ENCODE measurements at places on chromosomes 5 and 9.
A peak's percentile ranks its signal among the peaks of the same experiment; 100 is the strongest.

- DNase-seq: no peak
Observed at GRCh38 chr5:6365142-6365976, 13.0 kb downstream of the MED10 start.

- peak; percentile 19 for DNase-seq
Observed at GRCh38 chr9:97502222-97502983, 937 bp downstream of the TMOD1 start.

- DNase-seq: no peak
Observed at GRCh38 chr5:9533562-9534364, 12.1 kb downstream of the SEMA5A start.

DNA sequence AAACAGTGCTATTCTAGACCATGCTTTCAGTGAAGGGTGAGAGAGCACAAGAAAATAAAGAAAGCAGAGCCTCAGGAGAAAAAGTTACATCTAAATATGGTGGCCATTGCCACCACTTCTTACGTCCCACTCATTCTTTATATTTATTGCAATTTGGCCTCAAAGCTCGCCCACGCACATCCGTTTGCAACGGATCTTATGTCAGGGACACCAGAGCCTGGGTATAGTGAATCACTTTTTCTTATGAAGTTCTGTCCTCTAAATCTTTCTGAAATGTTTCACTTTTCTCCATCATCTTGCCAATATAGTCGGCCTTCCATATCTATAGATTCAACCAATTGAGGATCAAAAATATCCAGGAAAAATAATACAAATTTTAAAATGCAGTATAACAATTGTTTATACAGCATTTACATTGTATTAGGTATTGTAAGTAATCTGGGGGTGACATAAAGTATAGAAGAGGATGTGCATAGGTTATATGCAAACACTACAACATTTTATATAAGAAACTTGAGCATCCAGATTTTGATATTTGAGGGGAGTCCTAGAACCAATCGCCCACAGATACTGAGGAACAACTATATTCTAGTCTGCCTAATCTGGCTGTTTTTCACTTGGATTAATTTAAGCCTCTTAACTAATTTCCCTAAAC is 35.2 kb downstream of the GOLPH3 start:
- DNase-seq: no peak

GRCh38 chr5:77310494-77311213 is 100.2 kb downstream of the PDE8B start:
- no peak for DNase-seq

DNA sequence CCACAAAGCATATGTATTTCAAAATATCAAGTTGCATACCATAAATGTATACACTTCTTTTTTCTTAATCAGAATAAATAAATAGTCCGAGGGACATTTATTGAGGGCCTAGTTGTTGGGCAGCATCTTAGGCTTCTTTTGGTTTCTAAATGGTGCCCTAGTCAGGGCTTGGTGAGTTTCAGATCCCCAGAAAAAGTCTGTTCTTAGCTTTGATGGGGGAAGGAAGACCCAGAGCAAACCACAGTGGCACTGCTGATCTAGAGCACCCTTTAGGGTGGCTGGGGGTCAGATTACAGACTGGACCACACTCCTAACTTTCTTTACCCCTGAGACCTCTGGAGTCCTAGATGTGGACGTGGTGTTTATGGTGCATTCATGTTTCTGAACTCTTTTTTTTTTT is 97.8 kb downstream of the C9orf152 start:
- DNase-seq: no peak

DNA sequence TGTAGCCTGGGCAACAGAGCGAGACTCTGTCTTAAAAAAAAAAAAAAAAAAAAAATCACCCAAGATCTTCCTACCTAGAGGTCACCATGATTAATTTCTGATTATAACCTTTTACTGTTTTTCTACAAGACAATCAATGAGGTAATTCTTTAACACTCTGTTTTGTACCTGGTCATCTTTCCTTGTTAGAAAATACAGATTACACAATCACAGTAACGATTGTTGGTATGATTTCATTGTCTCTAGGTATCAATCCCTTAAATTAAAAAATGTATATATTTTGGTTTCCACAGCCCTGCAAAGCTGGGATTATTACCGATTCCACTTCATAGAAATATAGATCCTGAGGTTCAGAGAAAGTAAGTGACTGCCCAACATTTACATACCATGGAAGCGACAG is 8.3 kb upstream of the ATG10 start:
- no peak for DNase-seq

GRCh38 chr9:36141288-36141687 is 4.8 kb downstream of the GLIPR2 start:
- DNase-seq: no peak

DNA sequence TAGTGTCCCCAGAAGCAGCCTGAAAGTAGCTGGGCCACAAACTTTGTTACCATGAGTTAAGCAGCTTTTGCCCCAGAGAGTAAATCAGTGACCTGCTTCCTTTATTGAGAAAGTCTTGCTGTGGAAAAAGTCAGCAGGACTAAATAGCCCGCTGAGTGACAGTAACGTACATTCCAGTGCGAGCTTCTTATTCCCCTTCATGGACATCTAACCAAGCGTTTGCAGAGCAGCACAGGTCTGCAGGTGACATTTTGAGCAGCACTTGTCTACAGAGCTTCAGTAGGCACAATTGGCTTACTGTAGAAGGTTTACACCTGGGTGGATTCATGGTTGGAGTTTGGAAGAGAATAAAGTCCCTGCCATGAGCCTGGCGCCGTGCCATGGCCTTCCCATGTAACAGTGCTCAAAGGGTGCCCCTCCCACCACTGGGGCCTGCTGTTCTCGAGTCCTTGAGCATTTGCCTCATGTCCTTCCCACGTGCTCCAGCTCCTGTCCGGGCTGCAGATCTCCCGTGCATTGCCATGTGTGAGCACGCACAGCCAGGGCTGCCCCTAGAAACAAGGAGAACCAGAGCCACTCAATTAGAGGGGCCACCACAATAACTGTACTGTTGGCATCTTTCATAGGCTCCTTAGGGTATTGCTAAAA is 41.3 kb upstream of the GRHPR start:
- no peak for DNase-seq

DNA sequence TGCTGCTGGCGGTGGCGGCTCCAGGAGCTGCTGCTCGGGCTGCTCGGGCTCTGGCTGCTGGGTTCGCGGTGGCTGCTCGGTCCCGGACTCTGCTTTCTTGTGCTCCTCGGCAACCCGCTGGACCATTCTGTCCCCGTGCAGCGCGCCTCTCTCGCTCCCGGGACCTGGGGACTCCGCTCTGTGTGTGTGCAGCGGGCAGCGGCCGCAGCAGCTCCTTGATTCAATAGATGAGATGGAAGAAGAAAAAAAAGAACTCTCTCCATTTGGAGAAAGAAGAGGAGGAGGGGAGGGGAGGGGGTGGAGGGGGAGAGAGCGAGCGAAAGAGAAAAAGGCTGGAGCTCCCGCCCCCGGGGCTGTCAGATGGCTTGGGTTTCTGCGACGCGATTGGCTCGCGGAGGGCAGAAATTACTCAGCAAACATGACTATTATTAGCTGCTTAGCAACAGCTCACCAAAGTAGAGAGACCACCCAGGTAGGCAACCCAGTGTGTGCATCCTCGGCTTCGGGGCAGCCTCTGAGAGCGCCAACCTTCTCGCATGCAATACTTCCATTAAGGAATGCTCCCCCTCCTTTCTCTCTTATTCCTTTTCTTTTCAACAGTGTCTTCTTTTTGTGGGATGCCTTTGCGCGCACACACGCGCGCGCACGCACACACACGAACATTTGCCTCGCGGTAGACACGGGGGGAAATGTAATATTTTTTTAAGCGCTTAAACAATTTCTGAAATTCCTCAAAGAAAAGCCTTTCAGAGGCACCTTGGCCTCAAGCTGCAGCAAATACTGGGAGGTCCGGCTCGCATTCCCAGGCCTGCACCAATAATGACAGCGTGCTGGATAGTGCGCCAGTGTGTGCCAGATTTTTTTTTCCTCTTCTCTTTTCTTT is 7.6 kb downstream of the PTCH1 start:
- no peak for DNase-seq

DNA sequence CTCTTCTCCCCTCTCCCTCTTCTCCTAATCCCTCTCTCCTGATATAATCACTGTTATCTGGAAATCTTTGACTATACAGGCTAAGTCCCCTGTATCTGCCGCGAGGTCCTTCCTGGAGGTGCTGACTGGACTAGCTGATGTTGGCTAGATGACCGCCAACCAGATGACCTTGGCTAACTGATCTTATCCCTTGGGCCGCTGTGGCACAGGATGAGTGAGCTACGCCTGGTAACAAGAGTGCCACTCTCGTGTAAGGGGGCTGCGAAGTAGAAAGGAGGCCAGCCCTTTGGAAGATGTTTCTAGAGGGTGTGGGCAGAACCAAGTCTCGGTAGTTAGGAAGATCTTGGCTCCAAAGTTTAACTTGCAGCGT is 345 bp upstream of the PRRC1 start:
- no peak for DNase-seq

GRCh38 chr5:151238303-151238741 is 14.4 kb upstream of the CCDC69 start:
- no peak for DNase-seq

DNA sequence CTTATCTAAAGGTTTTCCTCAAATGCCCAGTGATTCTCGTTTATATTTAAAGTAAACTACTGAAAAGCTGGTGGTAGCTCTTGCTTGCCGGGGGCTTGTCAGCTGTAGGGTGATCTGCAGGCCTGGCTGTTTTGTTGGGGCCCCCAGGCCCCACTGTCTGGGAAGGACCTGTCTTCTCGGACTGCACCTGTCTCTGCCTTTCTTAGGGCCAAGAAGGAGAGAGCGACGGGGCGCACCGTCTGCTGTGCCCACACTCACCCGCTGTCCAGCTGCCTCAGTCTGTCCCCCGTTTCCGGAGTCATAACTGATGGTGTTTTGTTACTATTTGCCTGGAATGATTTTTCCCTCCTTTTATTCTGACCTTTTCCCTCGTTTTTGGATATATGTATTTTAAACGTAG is 94.1 kb upstream of the CACNA1B start:
- DNase-seq: no peak

DNA sequence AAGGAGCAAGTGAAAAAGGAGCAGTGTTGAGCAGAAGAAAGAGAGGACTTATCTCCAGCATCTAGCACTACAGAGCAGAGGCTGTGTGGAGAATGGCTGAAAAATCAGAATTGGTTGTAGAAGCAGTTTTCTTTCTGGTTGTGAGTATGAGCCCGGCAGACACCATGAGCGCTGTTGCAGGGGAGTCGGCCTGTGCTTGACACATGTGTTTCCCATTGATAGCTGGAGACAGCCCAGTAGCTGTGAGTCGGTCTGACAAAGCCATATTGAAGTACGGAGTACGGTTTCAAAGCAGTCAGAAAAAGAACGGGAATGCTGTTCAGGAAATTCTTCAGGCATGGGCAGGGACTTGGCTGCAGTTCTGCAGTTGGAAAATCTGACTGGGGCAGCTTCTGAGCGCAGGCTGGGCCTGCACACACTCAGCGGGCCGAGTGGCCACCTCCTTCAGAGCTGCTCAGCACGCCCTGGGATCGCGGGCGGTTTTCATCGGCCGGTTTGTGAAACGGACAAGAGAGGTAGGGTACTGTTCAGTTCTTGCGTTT is at the start of gene SGCD:
Gene SGCD (plus strand): TSS at position 447 of the 542 bp plus-strand sequence.
- no peak for DNase-seq

- no peak for DNase-seq
Observed at GRCh38 chr5:6302075-6302474, 76.3 kb downstream of the MED10 start.

DNA sequence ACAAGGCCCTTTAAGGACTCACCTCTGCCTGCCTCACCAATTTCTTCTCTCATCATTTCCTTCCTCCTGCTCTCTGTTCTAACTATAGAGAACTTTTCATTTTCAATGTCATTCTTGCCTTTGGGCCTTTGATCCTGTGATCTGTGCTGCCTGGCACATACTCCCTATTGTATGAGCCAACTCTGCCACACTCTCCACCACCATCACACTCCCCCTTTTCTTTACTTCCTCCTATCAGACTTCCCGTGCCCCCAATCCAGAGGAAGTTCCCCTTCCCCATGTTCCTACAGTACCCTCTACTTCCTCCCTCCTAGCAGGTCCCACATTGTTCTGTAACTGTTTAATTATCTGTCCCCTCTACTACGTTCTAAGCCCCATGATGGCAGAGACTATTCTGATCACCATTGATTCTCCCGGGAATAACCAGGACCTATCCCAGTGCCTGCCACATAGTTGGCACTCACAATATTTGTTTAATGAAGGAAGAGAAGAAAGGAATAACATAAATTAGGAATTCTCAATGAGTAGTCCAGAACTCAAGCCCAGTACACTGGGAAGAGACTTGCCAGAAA is 27.5 kb downstream of the ADAM19 start:
- no peak for DNase-seq

- no peak for DNase-seq
Observed at GRCh38 chr5:140548300-140548688, 832 bp downstream of the EIF4EBP3 start.

- no peak for DNase-seq
Observed at GRCh38 chr9:70073193-70073592, 29.5 kb downstream of the MAMDC2 start.

DNA sequence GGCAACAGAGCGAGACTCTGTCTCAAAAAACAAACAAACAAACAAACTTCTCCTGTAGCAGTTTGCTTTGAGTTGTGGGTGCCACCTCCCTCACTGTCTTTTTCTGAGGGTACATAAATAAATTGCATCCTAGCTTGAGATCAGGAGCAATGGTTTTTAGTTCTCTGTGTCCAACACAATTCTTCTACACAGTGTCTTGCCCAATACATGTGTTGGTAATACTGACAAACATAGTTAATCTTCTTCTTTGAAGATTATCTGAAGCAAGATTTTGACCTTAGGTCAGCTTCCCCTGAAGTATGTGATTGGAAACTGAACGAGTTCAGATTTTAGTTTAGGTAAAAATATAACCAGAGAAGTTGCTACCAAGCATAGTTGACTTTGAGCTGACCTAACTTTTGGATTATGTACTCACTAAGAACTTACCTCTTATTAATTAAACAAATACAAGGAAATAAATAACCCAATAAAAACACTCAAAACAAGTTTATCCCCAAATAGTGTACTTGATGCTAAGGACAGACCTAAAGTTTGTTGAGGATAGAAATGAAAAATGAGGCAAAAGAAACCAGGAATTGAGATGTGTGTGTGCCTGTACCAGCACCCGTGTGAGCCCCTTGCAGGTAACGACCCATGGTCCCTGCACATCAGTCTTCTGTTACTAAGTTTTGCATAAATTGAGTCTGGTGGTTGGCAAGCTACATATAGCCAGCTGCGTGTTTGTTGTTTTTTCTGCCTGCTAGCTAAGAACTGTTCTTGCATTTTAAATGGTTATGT is 16.2 kb downstream of the TJP2 start:
- DNase-seq: no peak

GRCh38 chr5:33761139-33761538 is 130.7 kb downstream of the ADAMTS12 start:
- DNase-seq: no peak

GRCh38 chr5:143453720-143454119 is 50.2 kb upstream of the NR3C1 start:
- no peak for DNase-seq

GRCh38 chr5:74949976-74950375 is 83.8 kb upstream of the FAM169A start:
- no peak for DNase-seq

Measured in hematopoietic multipotent progenitor cell (in vitro differentiated cells).